ENCODE measurements at places on chromosomes 5 and 9.

DNA sequence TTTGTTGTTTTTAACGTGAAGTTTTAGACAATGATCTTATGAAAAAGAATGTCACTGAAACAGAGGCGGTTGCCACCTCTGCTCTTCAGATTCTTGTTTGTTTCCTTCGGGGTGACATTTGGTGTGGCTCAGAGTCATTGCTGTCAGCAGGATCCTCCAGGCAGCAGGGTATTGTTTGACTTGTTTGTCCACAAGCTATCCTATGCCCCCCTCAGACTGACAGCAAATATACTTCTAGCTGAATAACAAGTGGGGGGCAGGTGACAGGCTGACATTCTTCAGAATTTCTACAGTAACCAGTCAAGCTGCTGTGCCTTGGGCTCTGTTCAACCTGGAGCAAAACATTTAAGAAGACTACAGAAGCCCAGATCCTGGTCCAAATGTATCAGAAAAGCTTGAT is 383.3 kb downstream of the YTHDC2 start:
- DNase-seq = no peak

GRCh38 chr9:6354072-6354686 is 26.0 kb downstream of the TPD52L3 start:
- DNase-seq = peak; percentile 43

- no peak for DNase-seq
Observed at GRCh38 chr9:108618906-108619550, 236.8 kb downstream of the ACTL7B start.

- no peak for DNase-seq
Observed at GRCh38 chr5:132052520-132052919, 7.9 kb upstream of the IL3 start.

GRCh38 chr5:52989781-52990527 is 802 bp downstream of the ITGA2 start:
- DNase-seq = peak; percentile 29

GRCh38 chr9:130042406-130042884 is 544 bp downstream of the FNBP1 start:
- DNase-seq = peak; percentile 48

DNA sequence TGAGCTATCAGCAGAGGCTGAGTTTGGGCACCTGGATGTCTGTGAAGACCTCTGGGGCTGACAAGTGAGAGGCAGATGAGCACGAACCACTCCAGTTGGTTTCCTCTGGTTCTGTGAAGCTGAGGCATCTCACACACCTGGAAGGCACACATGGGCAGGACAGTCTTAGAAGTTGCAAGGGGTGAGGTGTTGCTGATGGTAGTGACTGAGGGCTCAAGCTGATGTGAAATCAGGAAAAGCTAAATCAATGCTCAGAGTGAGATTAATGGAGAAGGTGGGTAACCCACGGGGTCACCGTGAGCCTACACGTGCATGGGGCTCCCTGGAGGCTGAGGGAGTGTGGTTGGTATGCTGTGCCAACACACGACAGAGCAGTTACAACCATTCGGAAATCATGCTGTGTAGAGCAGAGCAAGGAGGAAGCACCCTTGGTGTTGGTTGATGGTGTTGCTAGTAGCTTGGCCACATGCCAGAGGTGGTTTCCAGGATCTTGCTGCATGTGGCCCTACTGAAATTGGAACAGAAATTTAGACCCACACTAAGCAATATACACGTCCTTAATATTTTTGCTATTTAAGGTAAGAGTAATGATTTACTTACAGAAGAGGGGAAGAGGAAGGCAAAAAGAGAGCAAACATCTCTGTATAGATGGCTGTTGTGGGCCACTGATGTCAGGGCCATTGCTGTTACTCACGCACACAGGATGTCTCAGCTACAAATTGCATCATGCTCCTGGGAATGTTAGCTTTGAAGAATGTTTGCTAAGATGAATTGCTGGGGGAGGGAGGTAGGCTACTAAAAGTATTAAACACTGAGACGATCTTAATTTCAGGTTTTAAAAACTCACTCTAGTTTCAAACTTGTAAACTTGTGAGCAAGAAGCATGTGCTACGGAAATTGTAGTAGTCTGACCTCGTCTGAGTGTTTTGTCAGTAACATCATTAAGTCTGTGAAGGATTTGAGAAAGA is 170.5 kb downstream of the ARHGEF28 start:
- peak; percentile 44 for DNase-seq
